ENCODE measurements at places on chromosomes 6 and 20.

- no peak for DNase-seq
Measured at GRCh38 chr6:138031850-138032249, 75.4 kb downstream of the PERP start.

DNA sequence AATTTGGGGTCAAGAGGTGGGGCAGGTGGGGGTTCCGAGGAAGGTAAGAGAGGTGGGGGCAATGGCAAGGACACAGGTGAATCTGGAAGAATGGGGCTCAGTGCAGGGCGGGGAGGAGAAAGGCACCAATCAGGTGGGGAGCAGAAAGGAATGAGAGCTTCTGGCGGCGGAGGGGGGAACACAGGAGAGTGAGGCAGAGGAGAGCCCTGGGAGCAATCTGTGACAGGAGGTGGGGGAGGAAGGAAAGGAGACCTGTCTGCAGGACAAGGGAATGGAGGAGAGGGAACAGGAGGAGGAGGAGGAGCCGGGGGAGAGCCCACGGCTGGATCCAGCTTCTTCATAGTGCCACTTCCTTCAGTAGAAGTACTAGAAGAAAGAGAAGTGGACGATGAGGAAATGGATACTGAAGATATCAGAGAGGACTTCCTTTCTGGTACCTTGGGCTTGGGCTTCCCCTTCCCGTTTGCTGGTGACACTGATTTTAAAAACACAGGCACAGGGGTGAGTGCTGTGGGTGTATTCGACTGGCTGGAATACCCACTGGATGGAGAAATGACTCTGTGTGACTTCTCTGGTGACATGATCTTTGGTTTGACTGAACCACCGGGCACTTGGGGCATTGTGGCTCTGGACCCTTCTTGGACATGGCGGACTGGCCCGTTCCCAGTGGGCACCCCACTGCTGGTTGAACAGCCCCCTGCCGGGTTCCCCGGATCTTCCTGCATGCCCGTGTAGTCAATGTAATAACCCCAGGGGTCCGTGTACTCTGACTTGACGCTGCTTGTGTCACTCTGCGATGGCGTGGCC, 27.4 kb downstream of the HEBP2 start:
- no peak for DNase-seq

- DNase-seq: no peak
Measured at GRCh38 chr6:43061861-43062260, 2.4 kb downstream of the KLC4 start.

DNA sequence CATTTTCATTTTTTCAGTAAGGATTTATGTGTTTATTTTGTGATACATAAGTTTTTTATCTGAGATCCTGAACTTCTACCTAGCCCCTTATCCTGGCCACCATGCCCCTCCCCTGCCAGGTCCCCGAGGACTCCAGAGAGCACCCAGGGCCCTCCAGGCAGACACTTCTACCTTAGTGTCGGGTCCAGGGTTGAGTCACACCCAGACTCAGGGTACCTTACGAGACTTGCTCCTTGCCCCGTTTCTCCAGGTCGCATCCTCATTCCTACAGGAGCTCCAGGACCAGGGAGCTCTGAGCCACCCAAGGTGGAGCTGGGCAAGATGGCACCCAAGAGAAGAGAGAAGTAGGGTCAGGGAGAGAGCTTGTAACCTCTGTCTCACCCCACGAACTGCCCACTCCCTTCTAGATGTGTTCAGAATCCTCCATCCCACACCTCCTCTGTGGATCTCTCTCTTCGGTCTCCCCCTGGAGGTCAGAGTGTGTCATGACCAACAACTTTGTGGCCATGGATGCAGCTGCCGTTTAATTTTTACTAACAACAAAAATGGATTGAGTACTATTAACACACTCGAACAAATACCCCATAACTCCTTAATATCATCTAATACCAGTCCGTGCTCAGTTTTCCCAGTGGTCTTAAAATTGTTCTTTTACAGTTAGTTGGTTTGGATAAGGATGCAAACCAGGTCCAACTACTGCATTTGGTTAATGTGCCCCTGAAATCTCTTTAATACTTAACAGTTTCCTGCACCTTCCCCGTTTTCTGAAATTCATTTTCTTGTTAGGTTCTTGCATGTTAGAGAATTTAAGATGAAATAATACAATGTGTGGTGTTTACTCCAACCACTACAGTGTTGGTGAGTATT, 130.6 kb upstream of the INSM1 start:
- no peak for DNase-seq

GRCh38 chr6:139336488-139336887, 38.0 kb downstream of the CITED2 start:
- no peak for DNase-seq

GRCh38 chr6:163937071-163937470, 522.6 kb downstream of the QKI start:
- DNase-seq: no peak

DNA sequence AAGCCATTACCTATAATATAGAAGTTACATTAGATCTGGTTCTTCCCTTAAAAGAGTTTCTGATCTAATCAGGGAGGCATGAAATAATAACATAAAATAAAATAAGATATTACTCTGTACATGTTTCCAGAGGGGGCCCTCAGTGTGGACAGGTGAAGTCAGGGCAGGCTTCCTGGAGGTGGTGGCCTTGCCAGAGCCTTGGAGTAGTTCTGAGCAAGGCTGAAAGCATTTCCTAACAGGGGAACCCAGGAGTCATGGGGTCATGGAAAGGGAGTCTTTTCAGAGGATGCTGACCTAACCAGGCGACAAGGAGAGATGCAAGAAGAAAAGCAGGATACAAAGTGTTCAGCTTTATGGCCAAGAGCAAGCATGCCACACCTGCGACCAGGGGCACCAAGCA, 471.3 kb upstream of the AGPAT4 start:
- DNase-seq: no peak

DNA sequence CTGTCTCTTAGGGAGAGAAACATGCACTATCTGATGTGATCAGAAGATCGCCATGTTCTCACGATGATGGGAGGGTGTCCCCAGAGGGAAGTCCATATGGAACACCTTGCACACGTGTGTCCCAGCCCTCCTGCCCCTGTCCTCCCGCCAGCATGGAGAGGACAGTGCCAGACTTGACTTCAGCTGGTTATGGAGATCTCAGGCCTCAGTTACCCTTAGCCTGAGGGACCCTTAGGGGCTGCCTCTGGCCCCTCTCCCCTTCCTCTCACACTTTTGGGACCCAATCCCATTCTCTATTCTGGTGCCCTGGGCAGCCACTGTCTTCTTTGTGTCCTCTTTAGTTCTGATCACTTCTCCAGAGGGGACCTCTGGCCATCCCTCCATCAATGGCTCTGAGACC, 1.6 kb downstream of the TREML4 start:
- DNase-seq: no peak

Measured in stimulated activated CD4-positive, alpha-beta T cell treated with anti-CD3 and anti-CD28 coated beads, TNF-alpha, amount 100 ng/mL, for 1 hour (primary cell).